ENCODE measurements at places on chromosomes 6 and 20. TPM values are rescaled to one million over a fixed set of nuclear protein-coding genes. Genes with fewer than 3 reads are reported as not detected.
A peak's percentile ranks its signal among the peaks of the same experiment; 100 is the strongest.

Gene TTLL9
- 1.8 TPM for total RNA-seq

DNA sequence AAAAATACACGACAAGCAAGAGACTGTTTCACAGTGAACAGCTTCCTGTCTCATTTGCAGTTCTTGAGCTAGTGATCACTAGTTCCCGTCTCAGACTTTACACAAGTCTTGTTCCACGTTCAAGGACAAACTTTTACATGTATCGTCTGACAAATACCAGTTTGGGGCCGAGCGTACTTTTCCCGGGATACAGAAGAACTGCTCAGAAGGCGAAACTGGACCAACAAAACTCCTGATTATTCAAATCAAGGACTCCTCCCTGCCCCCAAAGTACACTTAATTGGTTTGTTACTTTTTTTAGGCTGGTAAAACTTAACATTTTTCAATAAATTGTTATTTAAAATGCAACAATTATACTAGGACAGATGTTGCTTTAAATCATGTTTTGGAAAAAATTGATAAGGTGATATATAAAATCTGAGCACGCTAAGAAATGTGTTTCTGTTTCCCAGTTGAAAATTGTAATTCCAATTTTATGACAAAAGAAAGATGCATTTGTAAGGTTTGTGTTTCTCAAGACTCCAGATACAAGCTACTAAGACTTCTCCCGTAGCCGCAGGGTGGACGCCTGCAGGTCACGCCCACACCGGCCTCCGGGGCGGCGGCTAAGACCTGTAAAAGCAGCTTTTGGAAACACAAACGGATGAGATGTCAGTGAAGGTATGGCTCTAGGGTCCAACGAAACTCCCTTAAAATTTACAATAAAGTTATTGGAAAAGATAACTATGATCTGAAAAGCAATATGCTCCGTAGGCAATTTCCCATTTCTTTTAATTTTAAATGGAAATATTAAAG, 16.8 kb upstream of the TCFL5 start:
- H3K4me1 ChIP-seq = peaks cover 9% of the 10 kb centered on the region
- H3K27ac ChIP-seq = no peak overlapping the region
- no peak overlapping the region for H3K4me3 ChIP-seq
- DNase-seq = no peak
- no peaks in the 10 kb centered on the region for H3K27me3 ChIP-seq

DNA sequence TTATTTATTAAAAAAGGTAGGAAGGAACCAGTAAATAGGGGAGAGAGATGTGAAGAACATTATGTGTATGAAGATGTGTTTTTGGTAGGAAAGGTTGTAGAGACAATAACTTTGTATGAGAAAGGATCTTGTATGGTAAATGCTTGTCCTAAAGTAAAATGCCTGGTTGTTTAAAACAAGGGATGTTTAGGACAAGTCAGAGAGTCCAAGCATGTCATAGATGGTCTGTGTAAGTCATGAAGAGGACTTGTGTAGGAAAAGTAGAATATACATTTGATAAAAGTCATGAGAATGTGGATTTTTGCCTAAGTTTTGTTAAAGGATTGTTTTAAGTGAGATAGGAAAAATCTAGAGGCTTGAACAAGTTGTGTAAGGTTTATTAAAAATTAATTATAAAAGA, 325.1 kb downstream of the CDH26 start:
- H3K4me3 ChIP-seq = no peak overlapping the region
- H3K27ac ChIP-seq = no peak overlapping the region
- H3K27me3 ChIP-seq = no peaks in the 10 kb centered on the region
- no peaks in the 10 kb centered on the region for H3K36me3 ChIP-seq
- DNase-seq = no peak

GRCh38 chr20:49286689-49287551, 9.1 kb upstream of the ZNFX1 start:
- peaks cover 9% of the 10 kb centered on the region for H3K27me3 ChIP-seq
- peak overlapping the region; percentile 82 for H3K27ac ChIP-seq
- peaks cover 75% of the 10 kb centered on the region for H3K4me1 ChIP-seq

GRCh38 chr20:33009214-33010132, 2.0 kb downstream of the BPIFB2 start:
- H3K27me3 ChIP-seq = peaks cover 89% of the 10 kb centered on the region
- H3K4me1 ChIP-seq = no peaks in the 10 kb centered on the region
- H3K4me3 ChIP-seq = no peak overlapping the region
- no peaks in the 10 kb centered on the region for H3K36me3 ChIP-seq
- no peak for DNase-seq
- no peak overlapping the region for H3K27ac ChIP-seq

GRCh38 chr6:65787787-65788186, 80.8 kb upstream of the EYS start:
- H3K4me1 ChIP-seq = no peaks in the 10 kb centered on the region
- no peaks in the 10 kb centered on the region for H3K36me3 ChIP-seq
- DNase-seq = no peak

GRCh38 chr6:8578006-8578405, 142.7 kb upstream of the SLC35B3 start:
- H3K36me3 ChIP-seq = no peaks in the 10 kb centered on the region
- no peaks in the 10 kb centered on the region for H3K27me3 ChIP-seq
- DNase-seq = no peak
- H3K27ac ChIP-seq = no peak overlapping the region
- H3K4me3 ChIP-seq = no peak overlapping the region

GRCh38 chr6:90701146-90701781, 114.4 kb upstream of the MAP3K7 start:
- no peak overlapping the region for H3K27ac ChIP-seq
- H3K4me1 ChIP-seq = no peaks in the 10 kb centered on the region
- no peak overlapping the region for H3K4me3 ChIP-seq
- no peaks in the 10 kb centered on the region for H3K36me3 ChIP-seq
- DNase-seq = no peak
- no peaks in the 10 kb centered on the region for H3K27me3 ChIP-seq

DNA sequence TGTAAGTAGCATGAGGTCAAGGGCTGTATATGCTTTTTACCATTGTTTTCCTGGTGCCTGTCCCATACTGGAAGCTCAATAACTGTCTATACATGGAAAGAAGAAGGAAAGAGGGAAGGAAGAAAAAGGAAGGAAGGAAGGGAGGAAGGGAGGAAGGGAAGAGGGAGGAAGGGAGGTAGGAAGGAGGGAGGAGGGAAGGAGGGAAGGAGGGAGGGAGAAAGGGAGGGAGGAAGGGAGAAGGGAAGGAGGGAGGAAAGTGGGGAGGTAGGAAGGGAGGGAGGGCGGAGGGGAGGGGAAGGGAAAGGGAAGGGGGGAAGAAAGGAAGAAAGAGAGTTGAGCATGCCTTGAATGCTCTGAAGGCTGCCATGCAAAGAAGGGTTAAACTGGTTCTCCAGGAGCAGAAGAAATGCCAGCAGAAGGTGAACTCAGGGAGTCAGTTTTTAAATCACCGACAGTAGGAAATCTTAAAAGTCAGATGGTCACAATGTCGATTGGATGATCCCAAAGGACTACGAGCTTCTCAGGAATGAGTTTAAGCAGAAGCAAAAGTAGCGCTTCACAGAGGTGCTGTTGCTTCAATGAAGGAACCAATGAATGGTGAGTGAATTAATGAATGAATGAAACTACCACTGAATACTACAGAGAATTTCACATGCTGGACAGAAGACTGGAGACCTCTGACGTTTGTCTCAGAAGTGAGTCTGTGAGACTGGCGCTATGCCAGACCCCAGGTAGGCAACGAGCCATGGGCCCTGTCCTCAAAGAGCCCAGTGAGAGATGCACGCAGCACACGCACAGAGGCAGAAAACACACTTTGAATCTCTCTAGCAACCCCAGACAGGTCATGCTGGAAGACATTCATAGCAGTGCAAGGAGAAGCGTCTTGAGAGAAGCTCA, 117.6 kb downstream of the MRPL14 start:
- peaks cover 85% of the 10 kb centered on the region for H3K4me1 ChIP-seq
- H3K27me3 ChIP-seq = no peaks in the 10 kb centered on the region
- H3K36me3 ChIP-seq = 0 out of 2 replicates have a peak, but pooled peaks cover 7% of the 10 kb centered on the region
- H3K4me3 ChIP-seq = no peak overlapping the region
